NCI-H1417 (cell line): ENCODE measurements at places on chromosomes 6 and 20.

GRCh38 chr6:73514746-73515110 lies 6.1 kb downstream of the EEF1A1 start:
- no peak for DNase-seq

- peak; percentile 9 for DNase-seq
Measured at GRCh38 chr6:152293404-152293803, 343.8 kb downstream of the SYNE1 start.

DNA sequence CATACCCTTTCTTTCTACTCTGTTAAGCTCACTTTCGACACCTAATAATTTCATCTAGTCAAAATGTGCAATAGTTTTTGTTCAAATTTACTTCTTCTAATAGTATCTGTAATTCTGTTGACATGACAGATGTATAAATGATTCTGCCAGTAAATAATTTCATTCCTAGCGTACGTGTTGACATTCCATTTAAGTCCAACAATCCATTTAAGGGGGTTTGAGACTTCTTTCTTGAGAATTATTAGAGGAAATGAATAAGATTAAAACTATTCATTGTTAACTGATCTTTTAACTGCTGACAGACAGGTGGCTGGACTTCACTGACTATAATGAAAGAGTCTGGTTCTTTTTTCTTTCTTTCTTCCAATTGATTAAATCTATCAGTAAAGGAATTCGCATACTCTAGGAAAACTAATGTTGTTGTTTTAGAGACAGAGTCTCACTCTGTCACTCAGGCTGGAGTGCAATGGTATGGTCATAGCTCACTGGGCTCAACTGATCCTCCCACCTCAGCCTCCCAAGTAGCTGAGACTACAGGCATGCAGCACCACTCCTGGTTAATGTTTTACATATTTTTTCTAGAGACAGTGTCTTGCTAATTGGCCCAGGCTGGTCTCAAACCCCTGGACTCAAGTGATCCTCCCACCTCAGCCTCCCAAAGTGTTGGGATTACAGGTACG lies 55.9 kb downstream of the MAP3K5 start:
- no peak for DNase-seq

DNA sequence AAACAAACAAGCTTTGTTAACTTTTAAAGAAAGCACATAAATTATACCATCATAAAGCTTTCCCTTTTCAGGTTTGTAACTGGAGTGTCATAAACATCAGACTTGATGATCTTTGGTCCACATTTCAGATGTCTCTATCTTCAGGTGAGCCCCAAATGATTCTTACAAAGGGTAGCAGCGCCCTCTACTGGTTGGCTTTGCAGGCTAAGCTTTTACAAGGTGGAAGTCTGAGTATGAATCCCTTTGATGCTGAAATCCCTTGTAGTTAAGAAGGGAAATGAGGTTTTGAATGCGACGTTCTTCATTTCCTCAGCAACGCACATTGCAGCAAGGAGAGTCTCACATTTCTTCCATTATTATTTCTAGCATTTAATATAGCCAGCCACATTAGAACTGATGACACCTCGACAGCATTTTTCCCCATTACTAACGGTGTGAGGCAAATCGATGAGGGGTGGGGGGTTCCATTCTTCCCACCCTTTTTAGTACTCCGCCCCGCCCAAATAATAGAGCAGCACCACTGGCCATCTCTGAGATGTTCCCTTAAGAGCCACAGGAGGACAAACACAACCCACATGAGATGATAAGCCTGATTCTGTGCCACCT lies 126.3 kb upstream of the NT5E start:
- peak; percentile 56 for DNase-seq

DNA sequence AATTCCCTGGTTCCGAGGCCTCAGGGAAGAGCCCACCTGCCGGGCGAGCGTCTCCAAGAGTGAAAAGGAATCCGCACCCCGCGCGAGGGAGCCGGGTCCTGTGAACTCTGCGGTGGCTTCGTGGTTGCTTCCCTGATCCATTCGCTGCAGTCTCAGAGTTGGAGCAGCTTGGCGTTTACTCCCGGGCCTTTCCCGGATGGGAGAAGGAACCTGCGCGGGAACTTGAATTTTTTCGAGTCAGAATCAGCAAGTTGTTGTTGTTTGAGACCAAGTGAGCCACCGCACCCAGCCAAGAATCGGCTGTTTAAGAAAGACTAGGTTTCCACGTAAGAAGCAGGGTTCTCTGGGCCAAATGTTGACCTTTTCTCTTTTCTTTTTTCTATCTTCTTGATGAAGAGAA lies 12.9 kb downstream of the PRSS16 start:
- DNase-seq: no peak

DNA sequence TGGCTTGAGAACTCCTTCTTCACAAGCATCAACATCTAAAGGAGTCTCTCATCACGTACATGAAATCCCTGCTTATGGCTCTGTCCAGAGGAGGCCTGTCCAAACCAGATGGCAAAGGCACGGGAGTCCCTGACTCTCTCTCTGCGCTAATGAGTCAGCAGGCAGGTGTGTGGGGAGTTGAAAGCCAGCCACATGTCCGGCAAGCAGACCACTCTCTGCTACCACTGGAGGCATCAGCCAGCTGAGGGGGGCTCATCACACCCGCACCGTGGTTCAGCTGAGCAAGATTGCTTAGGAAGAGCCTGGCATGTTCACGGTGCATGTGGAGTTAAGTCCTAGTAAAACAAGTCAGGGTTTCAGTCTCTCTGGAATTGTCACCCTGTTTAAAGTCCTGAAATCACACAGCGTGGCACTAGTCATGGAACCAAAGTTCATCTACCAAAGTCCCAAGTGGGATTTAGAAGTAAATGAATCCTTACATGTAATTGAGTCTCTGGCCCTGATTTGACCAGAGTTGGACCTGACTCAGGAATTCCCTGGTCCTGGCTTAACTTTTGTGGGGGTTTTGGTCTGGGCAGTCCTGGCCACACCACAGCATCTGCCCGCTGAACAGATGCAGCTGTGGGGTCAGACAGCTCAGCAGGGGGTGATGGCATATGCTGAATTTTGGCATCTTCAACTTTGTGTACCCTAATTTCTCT lies 155.2 kb upstream of the RIN2 start:
- DNase-seq: peak; percentile 42

GRCh38 chr6:18674346-18674745 lies 287.2 kb downstream of the RNF144B start:
- no peak for DNase-seq

- no peak for DNase-seq
Measured at GRCh38 chr6:45872827-45873365, 142.8 kb downstream of the CLIC5 start.
